GF-D8 (cell line): ENCODE measurements at places on chromosomes 4 and X.

DNA sequence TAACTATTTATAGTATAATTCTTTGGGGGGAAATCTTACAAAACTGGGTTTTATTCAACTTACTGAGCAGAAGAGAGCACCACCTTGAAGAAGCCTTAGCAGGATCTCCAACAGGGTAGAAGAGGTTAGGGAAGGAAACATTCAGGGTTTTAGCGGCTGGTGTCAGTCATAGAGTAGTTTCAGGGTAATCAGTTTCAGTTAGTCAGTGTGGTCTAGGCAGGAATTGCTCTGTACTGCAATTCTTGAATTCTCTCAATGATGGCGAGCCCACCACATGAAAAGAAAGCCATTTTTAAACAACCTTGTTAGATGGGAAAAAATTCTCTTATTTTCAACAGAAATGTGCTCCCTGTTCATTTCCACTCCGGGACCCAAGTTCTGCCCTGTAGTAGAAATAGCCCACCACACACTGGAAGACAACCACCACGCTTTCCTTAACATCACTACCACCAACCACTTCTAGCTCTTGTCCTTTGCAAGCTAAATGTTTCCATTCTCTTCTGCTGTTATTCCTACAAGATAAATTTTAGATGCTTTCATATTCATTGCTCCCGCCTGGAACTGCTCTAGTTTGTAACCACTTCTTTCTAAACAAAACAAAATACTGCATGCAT, 25.9 kb downstream of the COL25A1 start:
- DNase-seq = no peak

GRCh38 chr4:14155803-14156202, 528.3 kb upstream of the BOD1L1 start:
- DNase-seq = no peak

- DNase-seq = no peak
Measured at GRCh38 chrX:47619486-47620302, at the start of gene SYN1. Gene SYN1, minus strand, starts transcription at chrX:47619857. Its CDS starts 129 bp downstream, at chrX:47619728.

GRCh38 chrX:109155161-109155560, 326.7 kb downstream of the GUCY2F start:
- DNase-seq = no peak

DNA sequence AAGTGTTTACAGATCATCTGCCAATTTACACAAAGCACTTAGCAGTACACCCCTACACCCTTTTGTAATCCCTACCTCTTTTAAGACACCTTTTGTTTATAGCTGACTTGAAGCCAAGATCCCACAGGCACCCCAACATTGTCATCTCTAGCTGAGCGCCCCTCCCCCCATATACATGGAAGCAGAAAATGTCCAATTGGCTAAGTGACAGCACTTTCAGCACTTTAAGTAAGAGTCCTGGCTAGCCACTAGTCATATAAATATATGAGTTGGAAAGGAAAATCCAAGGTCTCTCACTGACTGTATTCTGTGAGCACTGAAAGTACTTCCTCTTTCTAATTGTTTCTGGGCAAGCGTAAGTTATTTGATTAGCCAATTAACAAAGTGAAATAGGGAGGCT, 108.2 kb downstream of the NSUN7 start:
- DNase-seq = no peak

GRCh38 chr4:146238107-146238506, 23.8 kb downstream of the REELD1 start:
- DNase-seq = no peak
